ENCODE measurements at places on chromosomes 12 and 14.

DNA sequence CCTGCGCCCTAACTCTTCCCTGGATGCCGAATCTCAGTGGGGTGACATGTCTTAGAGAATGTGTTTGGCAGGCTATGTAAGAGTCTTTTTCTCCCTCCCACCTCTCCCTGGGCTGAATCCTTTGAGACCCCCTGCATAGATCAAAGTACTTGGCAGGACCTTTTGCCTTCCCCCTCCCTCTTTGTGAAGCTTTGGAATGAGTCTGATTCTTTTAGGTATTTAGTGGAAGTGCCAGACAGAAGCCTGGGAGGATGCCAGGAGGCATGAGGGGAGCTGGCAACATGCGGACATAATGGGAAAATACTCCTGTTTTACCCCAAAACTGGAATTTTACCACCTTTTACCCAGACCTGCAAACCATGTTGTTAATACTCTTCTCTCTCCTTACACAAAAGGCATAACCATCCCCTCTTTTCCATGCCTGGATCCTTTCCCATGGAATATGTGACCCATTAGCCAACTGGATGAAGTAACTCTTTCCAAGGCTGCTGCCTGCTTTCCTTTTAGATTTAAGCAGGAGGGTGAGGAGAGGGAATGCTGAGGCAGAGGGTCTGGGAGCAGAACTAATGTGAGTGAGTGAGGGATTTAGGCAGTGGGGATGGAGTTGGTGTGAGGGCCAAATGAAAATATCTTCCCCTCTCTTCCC, 41.7 kb downstream of the TTLL5 start:
- no peak for DNase-seq

DNA sequence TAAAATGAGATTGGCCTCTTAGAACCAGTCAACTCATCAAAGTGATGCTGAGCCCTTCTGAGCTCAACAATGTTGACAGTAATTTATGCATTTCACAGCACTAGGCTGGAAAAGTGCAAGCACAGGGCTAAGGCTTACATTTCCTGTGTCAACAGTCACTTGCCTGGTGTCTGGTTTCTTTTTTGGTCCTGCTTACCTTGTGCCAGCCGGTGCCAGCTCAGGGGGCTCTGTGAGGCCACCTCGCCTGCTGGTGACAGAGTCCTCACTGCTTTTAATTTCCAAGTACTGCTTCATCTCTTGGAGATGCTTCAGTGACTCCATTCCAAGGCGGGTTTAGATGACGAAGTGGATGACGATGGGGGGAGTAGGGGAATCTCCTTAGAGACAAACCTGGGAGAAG, 53.1 kb upstream of the KCNA1 start:
- no peak for DNase-seq

DNA sequence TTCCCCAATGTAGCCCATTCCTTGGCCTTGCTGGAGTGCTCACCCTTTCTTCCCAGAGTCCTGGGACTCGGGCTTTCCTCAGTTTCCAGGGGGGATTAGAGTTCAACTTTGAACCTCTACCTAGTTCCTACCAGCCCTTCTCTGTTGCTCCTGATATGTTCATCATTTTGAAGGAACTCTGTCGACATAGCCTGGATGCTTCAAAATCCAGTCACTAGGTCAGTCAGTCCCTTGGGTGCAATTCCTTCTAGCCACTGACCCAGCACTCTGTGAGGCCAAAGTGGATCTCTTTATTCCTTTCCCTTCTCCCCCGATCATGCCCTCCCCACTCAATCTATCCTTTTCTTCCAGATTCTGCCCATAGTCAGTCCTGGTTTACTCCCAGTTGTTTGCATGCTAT, 72.3 kb upstream of the TMCC3 start:
- DNase-seq = no peak

- DNase-seq = no peak
Observed at GRCh38 chr14:101980700-101981099, 16.3 kb downstream of the DYNC1H1 start.

- no peak for DNase-seq
Observed at GRCh38 chr12:83040339-83040738, 353.6 kb downstream of the TMTC2 start.

DNA sequence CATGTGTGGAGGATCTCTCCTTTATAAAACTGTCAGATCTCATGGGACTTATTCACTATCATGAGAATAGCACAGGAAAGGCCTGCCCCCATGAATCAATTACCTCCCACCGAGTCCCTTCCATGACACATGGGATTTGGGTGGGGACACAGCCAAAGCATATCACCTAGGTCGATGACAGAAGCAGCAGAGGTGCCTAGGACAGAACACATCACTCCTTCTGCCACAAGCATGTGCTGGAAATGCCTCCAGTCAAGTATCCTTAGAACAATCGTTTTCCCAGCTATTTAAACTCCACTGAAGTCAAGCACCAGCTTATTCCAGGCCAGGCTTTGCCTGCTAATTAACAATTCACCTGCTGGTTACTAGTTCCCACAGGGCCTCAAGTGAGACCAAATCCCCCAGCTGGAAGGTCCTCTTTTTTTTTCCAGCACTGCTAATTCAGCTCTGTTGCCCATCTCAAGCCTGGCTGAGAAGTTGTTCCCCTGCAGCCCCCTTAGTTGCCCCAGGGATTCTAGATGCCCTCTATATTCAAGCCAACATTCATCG, 212.3 kb upstream of the NUDT4 start:
- DNase-seq = no peak

DNA sequence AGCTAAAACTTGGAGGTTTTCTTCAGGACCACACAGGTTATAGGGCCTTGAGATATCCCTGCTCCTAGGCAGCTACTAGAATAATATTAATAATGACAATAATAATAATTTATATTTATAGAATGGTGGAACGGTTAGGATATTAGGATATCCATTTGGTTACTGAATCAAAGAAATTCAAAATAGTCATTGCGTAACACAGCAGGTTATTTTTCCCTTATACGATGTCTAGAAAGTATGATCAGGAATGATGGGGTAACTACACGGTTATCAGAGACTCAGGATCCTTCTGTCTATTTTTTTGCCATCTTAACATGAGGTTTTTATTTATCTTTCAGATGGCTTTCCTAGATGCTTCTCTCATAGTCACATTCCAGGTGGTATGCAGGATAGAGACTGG, 39.0 kb downstream of the NEUROD4 start:
- no peak for DNase-seq

DNA sequence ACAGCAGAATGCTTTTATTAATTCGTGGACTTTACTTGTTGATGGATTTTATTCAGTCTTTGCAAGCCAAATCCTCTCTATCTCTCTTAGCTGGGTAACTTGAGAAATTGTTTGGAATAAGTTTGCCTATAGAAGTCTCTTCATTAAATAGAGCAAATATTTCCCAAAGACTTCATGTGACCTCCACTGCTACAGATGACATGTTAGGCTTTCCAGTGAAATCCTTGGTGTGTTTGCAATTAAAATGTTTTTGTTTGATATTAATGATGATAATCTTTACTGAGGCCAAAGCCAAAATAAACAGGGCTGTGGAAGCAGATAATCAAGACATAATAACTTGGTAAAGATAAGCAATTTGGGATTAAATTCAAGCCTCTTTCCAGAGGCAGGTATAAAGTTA, 4.4 kb downstream of the MYF6 start:
- no peak for DNase-seq

DNA sequence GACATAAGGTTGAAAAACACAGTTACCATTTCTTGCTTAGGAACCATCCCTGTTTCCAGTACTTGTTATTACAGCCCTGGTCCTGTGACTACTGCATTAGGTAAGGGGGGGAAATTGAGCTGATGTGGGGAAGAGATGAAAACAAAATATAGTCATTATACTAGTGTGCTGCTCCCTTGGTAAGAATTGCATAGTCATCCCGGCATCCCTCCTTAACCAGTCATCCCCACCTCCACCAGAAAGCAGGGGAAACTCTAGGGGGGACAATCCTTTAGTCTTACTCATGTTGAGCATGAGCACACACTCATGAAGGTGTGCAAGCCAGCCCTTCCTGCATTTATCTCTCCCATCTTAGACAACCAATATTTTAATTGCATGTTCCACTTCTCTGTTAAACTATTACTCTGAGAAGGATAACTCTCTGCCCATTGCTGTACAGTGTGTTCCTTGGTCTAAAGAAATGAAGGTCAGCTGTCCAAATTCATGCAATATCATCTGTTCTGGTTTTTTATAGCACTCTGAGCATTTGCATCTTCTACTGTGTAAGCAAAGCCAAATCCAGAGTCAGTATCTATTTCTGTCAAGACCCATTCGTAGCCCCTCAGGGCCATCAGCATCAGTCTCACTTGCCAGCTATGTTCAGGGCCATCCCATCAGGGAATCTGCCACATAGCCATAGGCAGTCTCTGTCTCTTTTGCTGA, 46.8 kb downstream of the TMEM30B start:
- DNase-seq = no peak

DNA sequence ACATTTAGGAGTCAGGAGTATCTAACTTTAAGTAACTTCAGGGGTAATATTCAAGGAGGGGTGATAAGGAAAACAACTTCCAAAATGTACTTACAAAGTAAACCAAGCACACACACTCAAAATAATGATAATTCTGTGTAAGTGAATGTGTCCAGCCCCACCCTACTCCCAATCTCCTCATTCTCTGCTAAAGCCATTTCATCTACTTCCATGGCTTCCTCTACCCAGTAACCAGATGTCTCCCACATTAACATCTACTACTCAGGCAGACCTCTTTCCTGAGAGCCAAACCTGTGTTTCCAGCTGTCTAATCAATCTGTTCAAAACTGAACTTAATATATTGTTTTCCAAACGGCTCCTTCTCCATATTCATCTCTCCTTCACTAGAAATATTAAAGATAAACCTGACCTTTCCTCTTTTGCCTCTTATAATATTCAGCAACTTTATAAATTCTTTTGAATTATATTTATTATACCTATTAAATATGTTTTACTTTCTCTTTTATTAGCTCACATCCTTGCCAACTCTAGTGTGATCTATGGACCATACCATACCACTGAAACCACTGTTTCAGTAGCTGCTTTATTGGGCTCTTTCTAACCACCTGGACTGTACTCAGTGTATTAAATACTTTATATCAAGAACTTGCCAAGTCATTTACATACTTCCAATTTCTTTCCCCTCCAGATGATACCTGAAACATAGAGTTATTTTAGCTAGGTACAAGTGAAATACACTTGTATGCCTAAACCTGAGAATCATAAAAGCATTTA, 170.7 kb downstream of the PPFIA2 start:
- no peak for DNase-seq

DNA sequence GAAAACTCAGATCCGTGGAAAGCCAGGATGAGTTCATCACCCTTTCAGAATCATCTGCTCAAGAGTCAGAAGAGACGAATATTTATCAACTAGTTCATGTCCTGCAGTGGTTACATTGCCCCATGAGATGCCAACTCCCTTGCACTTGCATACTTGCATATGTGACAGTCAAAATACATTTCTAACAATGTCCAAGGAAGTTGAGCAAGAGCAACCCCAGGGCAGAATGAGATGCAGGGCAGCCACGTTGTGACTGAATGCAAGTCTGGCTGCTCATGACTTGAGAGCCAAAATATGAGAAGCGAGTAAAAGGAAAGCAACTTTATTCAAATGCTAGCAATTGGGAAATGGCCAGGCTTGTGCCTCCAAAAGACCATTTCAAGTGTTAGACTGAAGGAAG, 23.6 kb upstream of the UTP20 start:
- no peak for DNase-seq

DNA sequence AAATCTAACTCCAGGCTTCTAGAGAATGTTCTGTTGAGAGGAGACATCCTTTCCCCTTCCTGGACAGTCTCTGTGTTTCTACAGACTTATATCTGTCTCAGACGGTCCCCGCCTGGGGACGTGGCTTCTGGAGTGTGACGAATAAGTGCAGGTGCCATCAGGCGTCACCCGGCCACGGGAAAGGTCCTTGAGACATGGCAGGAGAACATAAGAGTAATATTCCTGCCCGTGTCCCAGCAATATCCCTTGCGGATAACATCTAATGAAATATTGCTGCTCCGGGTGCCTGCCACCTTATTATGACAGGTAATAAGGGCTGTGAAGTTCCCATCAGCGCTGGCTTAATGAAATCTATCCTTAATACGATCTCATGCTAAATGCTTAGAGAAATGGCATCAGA, 139.6 kb downstream of the PIWIL1 start:
- no peak for DNase-seq

DNA sequence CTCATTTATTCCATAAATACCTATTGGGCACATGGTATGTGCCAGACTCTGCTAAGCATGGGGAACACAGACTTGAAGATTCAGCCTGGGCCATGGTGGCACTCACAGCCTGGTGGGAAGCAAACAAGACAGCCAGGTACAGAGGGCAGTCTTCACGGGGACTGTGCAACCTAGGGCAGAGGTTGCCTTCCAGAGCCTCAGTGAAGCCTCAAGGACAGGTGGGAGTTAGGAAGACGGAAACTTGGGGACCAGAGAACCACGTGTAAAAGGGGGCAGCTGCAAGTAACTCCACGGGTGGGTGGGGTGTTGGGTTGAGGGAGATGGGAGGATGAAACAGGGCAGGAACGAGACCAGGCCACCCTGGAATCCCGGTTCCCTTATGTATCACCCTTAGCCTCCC, 980 bp upstream of the LTBR start:
- DNase-seq = no peak

- DNase-seq = no peak
Observed at GRCh38 chr14:28966416-28967233, 200.0 kb downstream of the FOXG1 start.
